Fibroblast of upper back skin (primary cell): ENCODE measurements at places on chromosomes 7 and 10.

DNA sequence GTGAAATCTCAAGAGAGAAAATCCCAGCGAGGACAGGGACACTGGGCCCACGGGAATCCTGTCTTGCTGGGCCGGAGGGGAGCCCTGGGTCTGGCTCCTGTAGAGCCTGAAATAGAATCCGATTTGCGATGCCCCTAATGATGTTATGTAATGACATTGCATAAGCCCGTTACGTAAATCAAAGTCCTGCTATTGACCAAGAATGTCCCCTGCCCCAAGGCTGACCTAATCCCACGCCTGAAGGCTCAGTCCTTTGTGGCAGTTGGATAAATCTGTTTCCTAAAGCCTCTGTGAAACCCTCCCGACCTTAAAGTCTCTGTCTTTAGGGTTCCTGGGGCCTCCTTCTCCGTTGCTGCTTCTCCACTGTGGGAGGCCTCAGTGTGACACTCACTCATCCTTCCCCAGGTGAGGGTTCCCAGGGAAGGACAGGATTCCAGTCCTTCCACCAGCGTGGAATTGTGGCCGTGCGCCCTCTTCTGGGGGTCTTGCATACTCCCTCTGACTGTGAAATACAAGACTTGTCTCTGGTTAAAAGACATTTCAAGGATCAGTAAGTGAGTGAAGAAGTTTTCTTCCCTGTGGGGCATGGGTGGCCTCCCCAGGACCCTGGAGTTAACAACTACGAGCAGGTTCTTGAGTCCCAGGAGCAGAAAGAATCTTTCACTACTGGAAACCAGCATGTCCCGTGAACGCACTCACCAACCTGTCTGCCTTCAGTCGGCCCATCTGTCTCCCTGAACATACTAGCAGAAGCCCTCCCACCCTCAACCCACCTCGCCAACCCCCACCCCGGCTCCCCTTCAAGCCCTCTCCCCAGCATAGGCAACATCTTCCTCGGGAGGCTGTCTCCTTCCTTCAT, 19.8 kb downstream of the ZNF467 start:
- peak; percentile 38 for DNase-seq

- peak; percentile 44 for DNase-seq
Observed at GRCh38 chr10:97724341-97724941, 10.9 kb downstream of the MARVELD1 start.

- peak; percentile 96 for DNase-seq
Observed at GRCh38 chr7:151599401-151600227, 79.9 kb upstream of the RHEB start.

DNA sequence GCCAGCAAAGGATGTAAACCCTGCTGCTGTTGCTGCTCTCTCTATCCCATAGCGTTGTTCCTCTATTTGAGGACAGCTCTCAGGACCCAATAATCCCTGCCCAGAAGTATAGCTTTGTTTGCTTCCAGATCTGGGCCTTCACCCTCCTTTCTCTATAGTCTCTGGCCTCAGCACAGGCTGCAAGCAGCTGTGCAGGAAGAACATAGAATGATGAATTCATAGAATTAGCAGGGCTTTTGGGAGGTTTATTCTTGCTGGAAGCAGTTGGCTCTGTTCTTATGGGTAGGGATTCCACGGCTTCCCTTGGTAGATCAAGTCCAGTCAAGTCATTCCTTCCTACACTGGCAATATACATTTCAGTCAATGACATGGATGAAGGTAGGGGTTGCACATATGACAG, 354.7 kb downstream of the HPSE2 start:
- no peak for DNase-seq

DNA sequence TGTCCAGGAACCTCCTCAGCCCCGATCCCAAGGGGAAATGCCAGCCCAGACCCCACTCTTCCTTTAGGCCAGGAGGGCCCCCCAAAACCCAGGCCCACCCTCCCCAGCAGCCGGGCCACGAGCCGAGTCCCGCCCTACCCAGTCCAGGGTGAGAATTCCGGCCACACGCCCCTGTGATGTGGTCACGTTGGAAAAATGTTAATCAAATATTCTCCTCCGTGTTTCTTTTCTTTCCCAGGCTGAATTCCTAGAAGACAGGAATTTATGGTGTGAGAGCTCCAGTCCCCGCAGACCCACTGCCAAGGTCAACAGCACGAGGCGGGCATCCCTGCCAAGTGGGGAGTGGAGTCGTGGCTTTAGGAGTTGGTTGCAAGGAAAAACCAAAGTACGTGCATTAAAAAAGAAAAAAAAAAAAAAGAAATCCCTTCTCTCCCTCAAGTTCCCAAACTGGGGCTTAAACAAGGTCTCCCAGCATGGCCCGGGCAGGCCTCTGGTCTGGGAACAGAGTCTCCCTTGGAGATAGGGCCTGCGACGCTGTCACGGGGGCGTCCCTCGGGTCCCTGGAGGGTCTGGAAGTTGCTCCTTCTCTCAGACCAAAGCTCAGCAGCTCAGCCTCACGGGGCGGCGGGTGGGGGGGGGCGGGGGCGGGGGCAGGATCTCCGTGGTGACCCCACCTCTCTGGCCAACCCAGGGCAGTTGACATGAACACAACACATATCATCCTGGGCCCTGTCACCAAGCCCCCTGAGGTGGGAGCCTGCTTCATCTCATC, 28.1 kb upstream of the ELN start:
- peak; percentile 80 for DNase-seq

DNA sequence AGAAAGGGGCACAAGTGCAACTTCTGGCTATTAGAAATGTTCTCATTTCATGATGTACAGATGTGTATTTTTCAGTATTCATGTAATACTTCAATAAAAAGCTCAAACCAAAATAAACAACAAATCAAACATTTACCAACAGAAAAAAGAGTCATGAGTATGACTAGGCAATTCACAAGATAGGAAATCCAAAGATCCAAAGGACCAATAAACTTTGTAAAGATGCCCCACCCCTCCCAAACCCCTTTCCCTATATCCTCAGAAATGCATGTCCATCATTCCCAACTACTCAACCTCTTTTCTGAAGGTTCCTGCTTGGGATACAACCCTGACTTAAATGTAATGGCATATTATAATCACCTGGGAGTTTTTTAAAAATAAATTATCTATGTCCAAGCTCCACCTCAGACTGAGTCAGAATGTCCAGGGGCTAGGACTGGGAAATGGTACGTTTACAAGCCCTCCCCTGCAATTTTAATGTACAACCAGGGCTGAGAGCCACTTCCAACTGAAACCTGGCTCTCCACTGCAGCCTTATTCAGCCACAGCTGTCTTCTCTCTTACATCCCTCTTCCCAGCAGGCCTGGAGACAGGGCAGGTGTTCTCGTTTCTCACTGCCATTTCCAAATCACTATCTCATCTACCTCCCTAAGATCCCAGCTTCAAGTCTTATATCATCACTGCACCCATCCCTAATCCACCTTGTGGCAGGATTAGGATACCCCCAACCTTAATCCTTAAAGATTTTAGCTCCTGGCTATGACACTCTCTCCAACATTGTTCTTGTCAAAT, 36.5 kb downstream of the COA1 start:
- no peak for DNase-seq

DNA sequence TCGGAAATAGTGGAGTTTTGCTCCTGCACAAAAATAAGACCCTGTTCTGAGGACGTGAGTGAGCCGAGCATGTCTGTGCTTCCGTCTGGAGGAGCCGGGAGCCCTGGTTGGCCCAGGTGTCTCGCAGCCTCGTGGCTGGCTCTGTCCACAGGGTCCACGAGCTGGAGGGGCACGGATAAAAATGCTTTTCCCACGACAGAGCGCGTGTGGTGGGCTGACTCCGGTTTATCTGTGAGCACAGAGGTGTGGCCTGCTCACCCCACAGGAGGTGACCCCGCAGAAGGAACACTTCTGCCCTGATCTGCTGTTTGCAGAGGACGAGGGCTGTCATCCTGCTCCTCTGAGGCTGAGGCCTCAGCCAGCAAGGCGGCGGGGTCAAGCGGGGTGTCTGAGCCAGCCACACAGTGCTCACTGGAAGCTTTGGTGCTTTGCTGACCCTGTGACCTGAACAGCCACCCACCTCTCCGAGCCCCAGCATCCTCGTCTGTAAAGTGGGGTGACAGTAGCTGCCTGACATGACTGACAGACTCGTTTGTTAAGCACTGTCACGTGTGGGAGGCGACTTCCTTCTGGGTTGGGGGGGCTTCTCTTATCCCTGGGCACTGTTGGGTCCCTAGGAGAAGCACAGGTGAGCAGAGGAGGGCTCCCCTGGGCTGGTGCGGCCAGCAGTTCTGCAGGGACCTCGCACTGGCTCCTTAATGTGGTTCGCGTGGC, 162.5 kb downstream of the DNAJB6 start:
- DNase-seq, result no peak

GRCh38 chr10:14648005-14648765, 126.5 kb downstream of the FAM107B start:
- DNase-seq, result no peak

- no peak for DNase-seq
Observed at GRCh38 chr7:150382123-150382843, 3.2 kb downstream of the ZNF775 start.

- DNase-seq, result no peak
Observed at GRCh38 chr7:91411060-91411459, 146.8 kb downstream of the FZD1 start.

GRCh38 chr10:117226813-117227451, 14.0 kb upstream of the SLC18A2 start:
- DNase-seq, result peak; percentile 24
